Activated CD4-positive, alpha-beta T cell treated with anti-CD3 and anti-CD28 coated beads, Interleukin-2, amount 10 ng/mL, durations not matched to agents 24 days and 14 days (primary cell): ENCODE measurements at places on chromosomes 5 and 9. TPM values are rescaled to one million over a fixed set of nuclear protein-coding genes. Genes with fewer than 3 reads are reported as not detected.

GRCh38 chr5:37737326-37738056 is 102.3 kb downstream of the GDNF start:
- DNase-seq = no peak

DNA sequence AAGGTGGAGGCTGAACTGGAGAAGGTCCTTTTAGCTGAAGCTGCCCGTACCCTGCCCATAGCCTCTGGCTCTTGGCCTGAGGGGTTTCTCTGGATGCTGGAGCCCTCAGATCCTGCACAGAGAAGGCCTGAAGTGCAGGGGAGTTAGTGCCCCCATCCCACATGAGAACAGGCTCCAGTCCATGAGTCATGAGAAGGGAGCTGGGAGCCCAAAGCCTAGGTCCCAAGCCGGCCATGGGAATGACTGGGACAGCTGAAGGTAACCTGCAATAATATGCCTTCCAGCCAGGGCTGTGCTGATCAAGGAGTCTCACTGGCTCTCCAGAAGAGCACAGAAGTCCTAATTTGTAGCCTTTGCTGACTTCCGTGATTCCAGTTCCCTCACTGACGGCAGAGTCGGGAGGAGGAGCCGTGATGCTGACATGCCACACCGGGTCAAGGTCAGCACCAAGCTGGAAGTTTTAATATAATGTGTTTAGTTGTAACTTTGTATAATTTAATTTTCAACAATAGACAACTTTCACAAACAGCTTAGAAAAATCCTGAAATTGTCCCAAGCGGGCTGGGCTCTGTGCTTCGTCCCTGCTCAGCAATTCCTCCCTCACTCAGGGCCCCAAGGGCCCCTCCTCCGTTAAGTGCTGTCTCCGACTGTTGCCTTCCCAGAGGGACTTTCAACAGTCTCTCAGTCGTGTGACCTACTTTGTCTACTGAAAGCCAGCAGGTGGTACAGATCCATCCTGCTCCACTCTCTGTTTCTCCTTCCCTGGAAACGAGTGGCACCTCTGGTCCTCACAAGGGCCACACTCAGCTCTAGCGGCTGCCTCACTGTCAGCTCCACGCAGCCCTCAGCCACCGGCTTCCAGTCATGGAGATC is 387.8 kb downstream of the GADD45G start:
- no peak for DNase-seq

Gene GNA14
- not detected in 2 replicates for total RNA-seq

Gene JADE2
- total RNA-seq = 72.5 and 81.3 TPM in 2 replicates

GRCh38 chr9:15018096-15018637 is 107.9 kb upstream of the FREM1 start:
- DNase-seq = no peak

DNA sequence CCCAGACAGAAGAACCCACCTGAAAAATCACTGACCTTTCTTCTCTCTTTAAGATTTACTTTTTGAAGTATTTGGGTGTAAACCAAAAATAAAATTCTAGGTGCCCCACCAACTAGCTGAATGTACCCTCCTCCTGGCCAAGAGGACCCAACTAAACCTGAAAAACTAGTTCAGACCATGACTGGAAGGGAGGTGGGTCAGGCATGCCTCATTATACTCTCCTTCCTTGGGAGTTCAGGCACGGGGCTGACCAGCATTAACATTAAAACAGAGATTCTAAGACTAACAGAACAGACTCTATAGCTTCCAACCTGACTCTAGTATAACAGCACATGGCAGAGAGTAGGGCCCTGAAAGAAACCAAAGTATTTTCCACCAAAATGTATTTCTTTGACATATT is 61.4 kb downstream of the CERT1 start:
- DNase-seq = no peak
